GM03348 (cell line): ENCODE measurements at places on chromosomes 11 and 22.

- no peak for DNase-seq
These were observed 25.5 kb upstream of the CYP2D6 start for GRCh38 chr22:42156121-42156520.

DNA sequence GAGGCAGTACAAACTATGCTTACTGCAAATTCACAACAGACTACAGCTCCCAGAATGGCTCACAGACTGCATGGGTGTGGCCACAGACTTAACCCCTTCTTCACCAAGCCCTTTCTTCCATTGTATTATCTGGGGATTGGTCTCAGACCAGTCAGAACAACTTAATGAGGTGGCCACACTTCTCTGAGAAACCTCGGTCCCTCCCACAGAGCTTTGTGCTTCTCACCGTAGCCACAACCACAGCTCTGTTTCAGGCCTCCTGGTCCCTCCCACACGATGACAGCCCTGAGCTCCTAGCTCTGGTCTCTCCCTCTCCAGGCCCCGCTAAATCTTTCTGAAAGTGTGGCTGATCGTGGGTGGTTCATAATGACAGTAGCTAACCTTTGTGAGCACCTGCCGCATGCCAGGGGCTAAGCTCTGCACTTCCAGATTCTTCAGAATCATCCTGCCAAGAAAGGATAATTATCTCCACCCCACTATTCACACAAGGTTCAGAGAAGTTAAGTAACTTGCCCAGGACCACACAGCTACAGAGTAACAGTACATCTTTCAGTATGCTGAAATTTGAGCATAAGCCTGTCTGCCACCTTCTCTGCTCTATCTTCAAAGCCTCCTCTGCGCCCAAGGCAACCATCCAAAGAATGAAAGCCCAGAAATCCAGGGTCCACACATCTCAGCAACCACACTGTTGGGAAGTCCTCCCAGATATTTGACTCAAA lies 5.4 kb downstream of the PDE2A start:
- no peak for DNase-seq

DNA sequence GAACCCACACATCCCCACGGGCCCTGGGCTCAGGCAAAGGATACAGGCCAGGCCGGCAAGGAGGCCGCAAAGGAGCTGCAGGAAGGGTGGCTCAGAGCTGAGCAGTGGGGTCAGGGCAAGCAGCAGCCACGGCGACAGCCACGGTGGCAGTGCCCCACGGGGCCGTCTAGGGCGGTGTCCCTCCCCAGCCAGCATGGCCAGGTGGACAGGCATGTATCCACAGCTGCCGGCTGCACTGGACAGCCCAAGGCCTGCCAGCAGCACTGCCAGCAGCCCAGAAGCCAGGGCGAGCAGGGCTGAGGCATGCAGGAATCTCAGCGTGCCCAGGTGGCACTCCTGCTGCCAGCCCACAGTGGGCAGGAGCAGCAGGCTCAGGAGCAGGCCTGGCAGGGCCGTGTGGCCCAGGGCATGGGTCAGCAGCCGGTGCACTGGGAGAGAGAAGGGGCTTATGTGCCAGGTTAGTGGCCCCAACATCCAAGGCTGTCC lies 3.9 kb downstream of the RHBDD3 start:
- DNase-seq = no peak

GRCh38 chr22:31431950-31432349 lies 32.5 kb downstream of the DRG1 start:
- DNase-seq = no peak

DNA sequence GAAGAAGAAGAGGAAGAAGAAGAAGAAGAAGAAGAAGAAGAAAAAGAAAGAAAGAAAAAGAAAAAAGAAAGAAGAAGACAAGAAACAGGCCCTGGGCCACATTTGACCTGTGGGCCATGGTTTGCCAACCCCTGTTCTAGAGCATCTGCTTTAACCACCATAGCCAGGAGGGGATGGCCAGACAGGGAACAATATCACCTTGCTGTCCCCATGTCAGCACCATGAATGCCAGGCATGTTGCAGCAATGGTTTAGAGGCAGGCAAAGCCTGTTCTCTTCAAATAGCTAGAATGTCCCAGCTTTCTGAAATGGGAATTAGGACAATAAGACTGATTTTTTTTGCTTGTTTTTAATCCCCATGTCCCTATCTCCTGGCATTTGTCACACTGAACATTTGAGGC lies 338.6 kb upstream of the PLET1 start:
- DNase-seq = no peak

DNA sequence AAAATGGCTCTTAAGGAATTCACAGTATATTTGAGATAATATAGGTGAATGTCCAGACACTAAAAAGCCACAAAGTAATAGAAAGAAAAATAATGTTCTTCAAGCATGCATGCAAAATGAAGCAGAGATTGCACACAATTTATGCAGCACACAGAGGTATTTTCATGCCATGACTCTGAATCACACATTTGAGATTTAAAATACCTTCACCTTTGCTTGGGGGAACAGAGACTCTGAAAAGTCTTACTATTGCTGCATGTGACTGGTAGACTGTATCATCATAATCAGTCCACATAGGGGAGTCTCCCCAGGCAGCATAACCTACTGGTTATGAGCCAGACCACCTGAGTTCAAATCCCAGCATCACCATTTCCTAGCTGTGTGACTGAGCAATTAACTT lies 96.2 kb downstream of the RCN1 start:
- no peak for DNase-seq

DNA sequence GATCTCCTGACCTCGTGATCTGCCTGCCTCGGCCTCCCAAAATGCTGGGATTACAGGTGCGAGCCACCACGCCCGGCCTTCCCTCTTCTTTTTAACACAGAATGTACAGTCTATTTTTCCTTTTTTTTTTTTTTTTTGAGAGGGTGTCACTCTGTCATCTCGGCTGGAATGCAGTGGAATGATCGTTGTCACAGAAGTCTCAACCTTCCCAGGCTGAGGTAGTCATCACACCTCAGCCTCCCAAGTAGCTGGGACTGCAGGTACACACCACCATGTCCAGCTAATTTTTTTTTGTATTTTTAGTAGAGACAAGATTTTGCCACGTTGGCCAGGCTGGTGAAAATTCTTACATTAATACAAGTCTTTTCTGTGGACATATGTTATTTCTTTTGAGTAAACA lies 13.1 kb downstream of the PPP6R2 start:
- no peak for DNase-seq

DNA sequence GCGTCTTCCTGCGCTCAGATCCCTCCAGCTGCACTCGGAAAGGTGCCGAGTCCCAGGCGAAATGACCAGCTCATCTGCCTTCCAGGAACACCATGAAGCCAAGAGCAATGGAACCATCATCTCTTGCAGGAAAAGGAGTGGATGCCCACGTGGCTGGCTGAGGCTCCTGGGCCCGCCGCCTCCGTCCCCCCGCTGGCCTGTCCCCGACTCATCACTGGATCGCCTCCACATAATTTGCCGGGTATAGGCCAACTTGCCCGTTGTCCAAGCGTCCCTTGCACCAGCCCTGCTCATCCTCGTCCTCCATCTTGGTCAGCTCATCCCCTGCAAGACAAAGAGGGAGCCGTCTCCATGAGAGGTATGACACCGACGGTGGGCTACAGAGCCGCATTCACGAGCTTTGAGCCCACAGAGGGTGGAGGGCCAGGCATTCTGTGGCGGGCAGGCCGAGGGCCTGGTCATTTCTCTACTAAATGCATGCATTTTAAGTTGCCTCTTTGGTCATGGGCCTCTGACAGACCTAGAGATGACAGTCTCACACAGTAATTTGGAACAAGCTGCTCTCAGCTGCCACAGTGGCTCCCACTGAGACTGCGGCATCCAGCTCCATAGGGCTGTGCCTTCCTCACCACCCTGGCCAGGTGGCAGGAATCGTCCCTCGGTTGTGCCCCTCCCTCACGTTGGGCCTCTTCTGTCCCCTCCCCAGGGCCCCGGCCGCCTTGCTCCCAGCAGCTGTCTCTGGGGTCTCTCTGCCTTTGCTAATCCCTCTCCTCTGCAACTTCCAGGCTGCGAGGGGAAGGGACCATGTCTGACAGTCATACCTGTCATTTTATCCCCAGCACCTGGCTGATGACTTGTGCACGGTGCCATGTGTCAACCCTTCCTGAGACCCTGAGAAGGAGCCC lies 14.3 kb upstream of the ARFGAP3 start:
- DNase-seq = no peak

DNA sequence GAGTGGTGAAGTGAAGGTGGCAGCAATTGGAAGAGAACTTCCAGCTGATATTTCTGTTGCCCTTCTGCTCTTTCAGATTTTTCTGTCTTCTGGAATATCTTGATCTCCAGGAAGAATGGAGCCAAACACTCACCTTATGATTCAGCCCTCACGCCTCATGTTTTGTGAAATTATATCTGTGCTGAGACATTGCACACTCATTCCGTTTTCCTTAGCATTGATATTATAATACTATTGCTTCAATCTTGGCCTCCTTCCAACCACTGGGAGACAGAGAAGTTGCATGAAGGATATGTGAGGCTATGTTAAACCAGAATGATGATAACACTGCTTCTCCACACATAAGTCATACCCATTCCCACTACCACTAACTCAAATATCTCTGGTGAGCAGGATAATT lies 177.9 kb downstream of the ETS1 start:
- DNase-seq = no peak

- DNase-seq = no peak
These were observed 85.6 kb downstream of the CTTN start for GRCh38 chr11:70483917-70484316.

GRCh38 chr22:48018346-48018745 lies 1255.9 kb downstream of the TBC1D22A start:
- DNase-seq = no peak

DNA sequence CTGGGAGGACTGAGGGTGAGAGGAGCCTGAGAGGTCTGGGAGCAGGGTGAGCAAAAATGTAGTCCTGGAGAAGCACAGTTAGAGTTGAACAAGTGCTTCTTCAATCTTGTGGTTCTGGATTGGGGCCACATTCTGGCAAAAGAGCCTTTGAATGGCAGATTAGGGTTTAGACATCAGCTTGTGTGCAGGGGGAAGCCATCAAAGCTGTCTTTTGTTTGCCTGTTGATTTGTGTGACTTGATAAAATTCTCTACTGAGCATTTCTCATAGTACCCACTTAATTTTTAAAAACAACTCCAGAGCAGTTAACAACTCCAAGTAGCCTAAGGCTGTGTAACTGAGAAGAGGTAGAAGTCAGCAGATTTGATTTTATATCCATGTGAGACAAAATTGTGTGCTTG lies 166.2 kb downstream of the FAT3 start:
- DNase-seq = no peak

GRCh38 chr11:34905666-34906065 lies 10.5 kb downstream of the APIP start:
- DNase-seq = no peak

DNA sequence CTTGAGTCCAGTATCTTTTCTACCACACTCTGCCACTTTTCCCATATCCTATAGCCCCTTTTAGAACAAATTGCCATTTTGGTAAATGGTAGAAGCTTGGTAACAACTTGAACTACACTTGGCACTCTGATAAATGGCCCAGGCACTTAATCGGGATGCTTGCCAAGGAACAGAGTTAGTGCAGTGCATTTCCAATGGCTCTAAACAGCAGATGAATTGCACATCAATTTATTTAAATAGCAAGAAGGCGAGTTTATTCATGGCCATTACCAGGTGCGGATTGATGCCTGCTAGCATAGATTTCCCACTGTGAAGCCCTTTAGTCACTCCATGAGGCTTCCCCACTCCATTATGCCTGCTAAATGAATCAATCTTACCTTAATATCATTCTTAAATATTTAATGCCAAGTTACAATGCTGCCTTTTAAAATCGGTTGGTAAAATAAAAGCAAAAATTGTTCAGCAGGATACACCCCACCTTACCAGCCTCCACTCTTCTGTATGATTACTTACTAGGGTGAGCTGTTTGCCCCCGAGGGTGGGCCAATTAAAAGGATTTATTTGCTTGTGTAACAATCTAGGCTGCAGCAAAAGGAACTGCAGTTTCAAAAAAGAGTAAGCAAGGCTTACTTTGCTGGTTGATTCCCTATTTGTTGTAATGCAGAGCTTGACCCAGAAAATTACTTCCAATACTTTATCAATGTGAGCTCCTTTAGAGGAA lies 136.0 kb upstream of the ARHGAP42 start:
- DNase-seq = no peak

GRCh38 chr11:62493801-62494200 lies 52.8 kb downstream of the AHNAK start:
- DNase-seq = no peak

DNA sequence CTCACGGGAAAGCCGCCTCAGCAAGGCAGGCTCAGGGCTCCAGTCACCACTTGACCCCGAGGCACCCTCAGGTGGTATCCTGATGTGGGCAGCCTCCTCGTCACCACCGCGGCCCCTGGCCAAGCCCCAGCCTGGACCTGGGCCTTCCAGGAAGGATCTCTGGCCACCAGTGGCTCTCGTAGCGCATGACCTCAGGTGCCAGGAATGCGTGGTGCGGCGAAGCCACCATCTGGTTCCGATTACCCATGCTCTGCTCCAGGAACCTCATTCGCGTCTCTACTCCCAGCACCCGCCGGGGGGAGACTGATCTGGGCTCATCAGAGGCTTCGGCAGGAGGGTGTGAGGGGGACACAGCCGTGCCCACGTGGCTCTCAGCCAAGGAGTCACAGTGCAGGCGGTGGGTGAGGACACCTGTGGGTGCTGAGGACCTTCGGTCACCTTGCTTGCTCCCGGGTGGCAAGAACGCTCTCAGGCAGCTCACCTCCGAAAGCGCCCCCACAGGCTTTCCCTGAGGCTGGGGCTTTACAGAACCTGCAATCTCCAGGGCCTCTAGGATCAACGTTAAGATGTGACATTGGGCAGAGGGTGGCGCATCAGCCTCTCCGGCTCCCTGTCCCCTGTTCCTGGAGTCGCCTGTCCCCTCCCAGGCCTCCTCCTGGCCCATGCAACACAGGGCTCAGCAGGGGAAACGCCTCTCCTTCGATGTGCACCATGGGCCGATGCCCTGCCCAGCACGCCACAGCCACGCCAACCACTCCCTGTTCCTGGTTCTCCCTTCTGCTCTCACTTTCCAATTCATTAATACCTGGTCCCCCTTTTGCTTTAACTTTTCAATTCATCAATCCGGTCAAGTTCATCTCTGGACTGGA lies 39.0 kb downstream of the TBX1 start:
- DNase-seq = peak; percentile 97

DNA sequence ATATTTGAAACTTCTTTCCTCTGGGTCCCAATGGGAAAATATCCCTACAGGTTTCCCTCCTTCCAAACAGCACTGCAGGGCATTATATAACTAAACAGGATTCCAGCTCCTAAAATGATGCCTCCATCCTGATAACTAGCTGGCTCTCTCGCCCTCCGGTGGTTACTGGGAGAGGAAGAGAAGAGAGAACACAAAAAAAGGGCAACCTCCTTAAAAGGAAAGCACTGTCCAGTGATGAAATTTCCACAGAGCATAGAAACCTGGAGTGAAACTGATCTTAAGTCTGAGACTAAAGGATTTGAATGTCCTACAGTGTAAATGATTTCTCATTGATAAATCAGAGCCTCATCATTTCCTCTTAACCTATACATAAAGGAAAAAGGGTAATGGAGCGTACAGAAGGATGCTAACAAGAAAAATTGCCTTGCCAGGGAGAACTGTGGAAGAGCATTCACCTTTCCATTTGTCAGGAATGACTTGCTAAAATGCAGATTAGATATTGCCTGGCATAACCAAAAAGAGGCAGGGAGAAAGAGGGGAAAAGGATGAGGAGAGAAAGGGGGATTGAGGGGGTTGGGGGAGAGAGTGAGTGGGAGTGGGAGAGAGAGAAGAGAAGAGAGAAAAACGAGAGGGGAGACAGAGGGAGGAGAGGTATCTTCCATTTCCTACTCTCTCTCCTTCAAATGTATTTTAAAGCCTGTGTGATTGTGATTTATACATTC lies 121.3 kb downstream of the APOL5 start:
- DNase-seq = peak; percentile 54
